Caki2 (cell line): ENCODE measurements at places on chromosomes 16 and 17. TPM values are rescaled to one million over a fixed set of nuclear protein-coding genes. Genes with fewer than 3 reads are reported as not detected.

NECAB2 gene
- total RNA-seq = 0.81 TPM in 1 of 2 replicates, not detected in the other

CCDC154 gene
- total RNA-seq = not detected in 2 replicates

CHST4 gene
- total RNA-seq = not detected in 2 replicates

GRCh38 chr16:22324787-22325597 lies 27.8 kb downstream of the POLR3E start:
- no peak for DNase-seq

PHF23 gene
- 28.0 and 39.4 TPM in 2 replicates for total RNA-seq

DNA sequence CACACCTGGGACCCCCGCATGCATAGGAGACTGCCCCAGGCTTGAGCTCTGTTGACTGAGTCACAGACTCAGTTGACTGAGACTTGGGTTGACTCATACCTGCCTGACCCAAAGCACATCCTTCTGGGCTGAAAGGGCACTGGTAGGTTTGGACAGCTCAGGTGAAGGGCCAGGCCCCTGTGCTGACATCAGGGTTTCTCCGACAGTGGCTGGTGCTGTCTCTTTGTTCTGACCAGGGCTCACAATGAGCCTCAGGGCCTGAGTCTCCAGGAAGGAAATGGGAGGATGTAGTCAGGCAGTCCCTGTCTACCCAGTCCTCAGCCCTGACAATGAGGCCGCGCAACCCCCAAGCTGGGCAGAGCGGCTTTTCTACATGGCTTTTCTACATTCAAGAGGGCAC lies 6.5 kb downstream of the SPNS2 start:
- no peak for DNase-seq

DNA sequence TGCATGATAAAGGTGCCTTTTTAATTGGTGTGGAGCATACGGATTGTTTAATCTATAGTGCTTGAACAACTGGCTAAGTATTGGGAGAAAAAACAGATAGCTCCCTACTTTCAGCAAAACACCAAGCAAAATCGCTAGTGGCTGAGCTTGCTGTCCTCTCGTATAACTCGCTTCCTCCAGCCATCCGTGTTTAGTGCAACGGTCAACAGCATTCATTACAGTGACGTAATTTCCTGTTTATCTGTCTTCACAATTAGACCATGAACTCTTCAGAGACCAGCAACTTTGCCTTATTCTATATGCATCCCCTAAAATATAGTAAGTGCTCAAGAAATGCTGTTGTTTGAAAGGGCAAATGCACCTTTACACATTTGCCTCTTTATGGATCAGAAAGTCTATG lies 511.9 kb downstream of the HAPSTR1 start:
- DNase-seq = no peak

- DNase-seq = no peak
These were observed 1.3 kb downstream of the STX1B start for GRCh38 chr16:31009120-31009519.

DNA sequence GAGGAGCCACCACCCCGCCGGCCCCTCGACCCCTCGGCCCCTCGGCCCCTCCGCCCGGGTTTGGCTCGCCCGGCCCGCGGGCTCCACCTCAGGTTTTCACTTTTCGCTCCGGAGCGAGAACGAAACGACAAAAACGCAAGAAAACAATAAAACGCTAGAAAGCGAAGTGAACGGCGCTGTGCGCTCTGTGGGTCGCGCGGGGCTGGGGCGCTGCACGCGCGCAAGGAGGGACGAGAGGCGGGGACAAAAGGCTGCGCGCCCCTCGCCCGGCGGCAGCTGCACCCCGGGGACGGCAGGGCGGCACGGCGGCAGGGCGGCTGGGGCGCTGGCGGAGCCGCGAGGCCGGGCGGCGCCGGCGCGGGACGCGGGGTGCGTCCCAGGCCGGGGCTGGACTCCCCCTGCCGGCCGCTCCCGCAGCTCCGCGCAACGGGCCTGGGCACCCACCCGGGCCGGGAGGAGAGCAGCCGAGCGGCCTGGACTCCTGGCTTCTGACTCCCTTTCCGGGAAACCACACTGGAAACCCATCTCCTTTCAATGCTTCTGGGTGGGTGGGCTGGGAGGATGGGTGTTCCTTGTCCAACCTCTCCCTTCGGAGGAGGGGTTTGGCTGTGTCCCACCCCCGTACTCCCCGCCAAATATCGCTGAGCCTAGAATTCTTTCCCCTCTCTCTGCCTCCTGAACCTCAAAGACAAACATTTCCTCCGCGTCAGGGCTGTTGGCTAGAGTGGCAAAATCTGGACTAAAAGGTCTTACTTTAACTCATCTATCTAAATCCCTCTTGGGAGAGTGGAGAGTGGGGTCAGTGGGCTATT lies 9.9 kb downstream of the TBX2 start:
- peak; percentile 47 for DNase-seq

DNA sequence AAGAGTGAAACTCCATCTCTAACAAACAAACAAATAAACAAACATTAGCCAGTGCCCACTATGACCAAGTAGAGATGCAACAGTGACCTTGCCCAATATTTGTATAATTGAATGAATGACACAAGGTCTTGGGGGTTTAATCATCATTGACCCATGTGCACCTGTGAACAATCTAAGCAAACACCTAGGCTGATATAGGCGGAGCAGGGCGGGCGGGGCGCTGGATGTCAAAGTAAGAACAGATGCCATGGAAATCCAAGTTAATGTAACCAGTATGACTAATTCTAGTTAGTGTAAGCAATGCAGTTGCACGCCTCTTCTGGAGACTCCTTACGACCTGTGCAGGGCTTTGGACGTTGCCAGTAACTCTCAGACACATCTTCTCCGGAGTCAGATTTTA lies 17.6 kb downstream of the RCVRN start:
- no peak for DNase-seq

GRCh38 chr16:63719926-63720325 lies 1401.9 kb downstream of the CDH11 start:
- DNase-seq = no peak

TBC1D3B gene
- total RNA-seq = 0.95 TPM in 1 of 2 replicates, not detected in the other
